ENCODE measurements at places on chromosomes 7 and 10.
A peak's percentile ranks its signal among the peaks of the same experiment; 100 is the strongest.

- DNase-seq = no peak
Measured at GRCh38 chr7:47037607-47038006, 544.3 kb downstream of the TNS3 start.

- no peak for DNase-seq
Measured at GRCh38 chr10:15478429-15478828, 107.3 kb upstream of the FAM171A1 start.

GRCh38 chr7:127652333-127653248 is 597 bp downstream of the SND1 start:
- DNase-seq = no peak

DNA sequence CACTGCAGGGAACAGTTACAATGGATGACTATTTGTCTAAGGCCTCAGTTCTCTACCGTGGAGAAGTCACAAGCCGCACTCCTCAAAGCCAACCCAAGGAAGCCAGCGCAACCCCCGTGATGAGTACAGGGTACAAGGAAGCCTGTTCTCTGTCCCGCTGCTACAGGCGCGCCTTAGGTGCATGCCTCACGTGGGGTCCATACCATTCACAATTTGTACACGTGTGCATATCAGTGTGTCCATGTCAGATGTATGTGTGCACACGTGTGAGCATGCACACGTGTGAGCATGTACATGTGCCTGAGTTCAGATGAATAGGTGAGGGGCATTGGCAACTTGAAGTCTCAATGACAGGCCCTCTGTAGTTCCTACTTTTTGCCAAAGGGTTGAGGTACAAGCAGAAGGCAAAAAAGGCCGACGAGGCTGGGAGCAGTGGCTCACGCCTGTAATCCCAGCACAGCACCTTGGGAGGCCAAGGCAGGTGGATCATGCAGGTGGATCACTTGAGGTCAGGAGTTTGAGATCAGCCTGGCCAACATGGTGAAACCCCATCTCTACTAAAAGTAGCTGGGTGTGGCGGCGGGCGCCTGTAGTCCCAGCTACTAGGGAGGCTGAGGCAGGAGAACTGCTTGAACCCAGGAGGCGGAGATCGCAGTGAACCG is 62.8 kb downstream of the CTBP2 start:
- DNase-seq = no peak

DNA sequence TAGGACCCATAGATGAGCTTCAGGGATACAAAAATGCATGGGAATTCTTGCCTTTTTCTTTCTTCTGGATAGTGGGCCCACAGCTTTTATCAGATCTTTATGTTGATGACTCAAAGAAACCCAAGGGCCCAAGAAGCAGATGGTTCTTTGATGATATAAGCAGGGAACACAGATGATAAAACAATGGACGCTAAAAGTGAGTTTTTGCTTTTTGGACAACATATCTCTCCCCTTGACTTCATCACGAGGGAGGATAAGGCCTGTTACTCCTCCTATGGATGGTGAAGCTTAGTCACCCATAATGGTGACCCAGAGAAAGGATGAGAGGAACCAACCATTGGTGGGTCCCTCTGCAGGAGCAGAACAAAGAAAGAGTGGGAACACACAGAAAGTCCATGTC is 6.5 kb upstream of the OGA start:
- DNase-seq = no peak

DNA sequence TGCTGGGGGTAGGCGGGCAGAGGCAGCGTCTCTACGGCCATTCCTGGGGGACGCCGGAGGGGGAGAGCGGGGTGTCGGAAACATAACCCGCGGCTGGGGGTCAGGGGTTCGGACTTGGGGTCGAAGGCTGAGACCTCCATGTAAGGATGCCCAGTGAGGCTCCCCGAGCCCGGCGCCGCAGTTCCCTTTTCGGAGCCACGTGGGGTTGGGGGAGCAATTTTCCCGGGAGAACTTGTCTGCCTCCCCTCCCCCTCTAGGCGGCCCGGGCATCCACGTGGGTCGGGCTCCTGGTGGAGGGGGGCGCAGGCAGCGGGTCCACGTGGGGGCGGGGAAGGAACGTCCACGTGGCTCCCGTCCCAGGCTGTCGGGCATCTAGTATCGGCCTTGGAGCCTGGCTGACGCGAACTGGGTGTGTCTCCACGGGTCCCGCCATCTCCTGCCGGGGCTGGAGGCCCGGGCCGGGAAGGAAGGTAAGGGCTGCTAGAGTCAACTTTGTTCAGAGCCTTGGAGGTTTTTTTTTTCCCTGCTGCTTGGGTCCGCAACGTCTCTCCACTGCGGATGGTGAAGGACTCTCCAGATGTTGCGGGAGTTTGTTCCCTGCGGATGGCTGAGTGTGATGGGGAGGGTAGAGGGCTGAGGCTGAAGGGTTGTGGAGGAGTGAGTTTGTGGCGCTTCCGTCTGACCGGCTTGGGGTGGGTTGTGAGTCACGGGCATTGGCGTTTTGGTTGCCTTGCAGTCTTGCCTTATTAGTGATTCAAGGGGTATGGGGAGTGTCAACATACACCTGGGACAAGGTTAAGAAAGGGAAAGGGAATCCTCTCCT is 744 bp downstream of the PPRC1 start:
- peak; percentile 78 for DNase-seq

GRCh38 chr7:155482511-155483183 is 24.7 kb downstream of the EN2 start:
- no peak for DNase-seq

DNA sequence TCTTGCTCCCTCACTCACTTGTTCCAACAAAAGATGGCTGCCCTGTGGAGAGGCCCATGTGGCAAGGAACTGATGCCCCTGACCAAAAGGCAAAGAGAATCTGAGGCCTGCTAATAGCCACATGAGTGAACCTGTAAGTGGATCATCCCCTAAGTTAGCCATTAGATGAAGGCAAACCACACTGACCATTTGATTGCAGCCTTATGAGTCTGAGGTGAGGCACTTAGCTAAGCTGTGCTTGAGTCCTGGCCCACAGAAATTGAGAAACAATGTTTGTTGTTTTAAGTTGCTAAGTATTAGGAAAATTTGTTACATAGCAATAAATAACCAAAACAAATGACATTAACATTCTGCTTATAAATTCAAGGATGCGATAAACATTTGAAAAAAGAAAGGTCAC is 100.1 kb upstream of the BET1 start:
- no peak for DNase-seq

DNA sequence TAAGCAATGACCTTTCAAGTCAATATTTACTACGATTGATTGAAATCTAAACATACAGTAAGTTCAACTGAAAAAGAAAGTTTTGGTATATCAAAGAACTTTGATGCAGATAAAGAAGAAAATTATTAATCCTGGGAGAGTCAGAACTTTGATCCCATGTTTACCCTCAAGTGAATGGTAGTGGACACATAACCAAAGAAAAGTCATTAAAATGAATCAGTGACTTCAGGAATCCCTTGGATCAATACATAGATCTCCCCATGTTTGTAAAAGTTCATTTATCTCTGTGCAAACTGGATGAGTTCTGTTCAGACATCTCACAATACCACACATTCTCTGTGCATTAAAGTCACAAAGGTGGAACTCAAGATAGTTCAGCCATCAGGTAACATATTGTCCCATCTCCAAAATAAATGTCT is 75.5 kb upstream of the RELN start:
- DNase-seq = no peak

- no peak for DNase-seq
Measured at GRCh38 chr7:66189695-66190503, 15.2 kb upstream of the TPST1 start.

- no peak for DNase-seq
Measured at GRCh38 chr7:99623091-99623693, 6.4 kb downstream of the ZSCAN25 start.

DNA sequence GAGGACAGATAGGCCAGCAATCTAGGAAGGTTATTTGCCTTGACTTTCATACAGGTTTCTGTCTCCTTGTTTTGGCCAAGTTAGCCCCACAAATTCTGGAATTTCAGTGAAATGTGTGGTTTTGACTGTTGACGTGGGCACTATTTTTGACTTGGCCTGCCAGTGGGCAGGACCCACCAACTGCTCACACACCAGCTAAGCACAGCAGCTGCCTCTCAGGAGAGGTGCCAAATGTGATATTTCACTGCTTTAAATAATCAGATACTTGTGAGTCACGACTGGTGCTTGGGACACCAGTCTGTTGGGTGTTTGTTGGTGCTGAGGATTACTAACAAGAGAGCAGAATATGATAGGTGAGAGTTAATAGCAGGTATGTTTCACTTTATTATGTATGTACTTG is 409.7 kb upstream of the MTPN start:
- DNase-seq = no peak

GRCh38 chr10:95782318-95782717 is 26.4 kb downstream of the ENTPD1 start:
- no peak for DNase-seq

- DNase-seq = no peak
Measured at GRCh38 chr10:104505521-104506042, 135.5 kb upstream of the SORCS3 start.

GRCh38 chr7:75945297-75946168 is 30.6 kb downstream of the POR start:
- DNase-seq = no peak

DNA sequence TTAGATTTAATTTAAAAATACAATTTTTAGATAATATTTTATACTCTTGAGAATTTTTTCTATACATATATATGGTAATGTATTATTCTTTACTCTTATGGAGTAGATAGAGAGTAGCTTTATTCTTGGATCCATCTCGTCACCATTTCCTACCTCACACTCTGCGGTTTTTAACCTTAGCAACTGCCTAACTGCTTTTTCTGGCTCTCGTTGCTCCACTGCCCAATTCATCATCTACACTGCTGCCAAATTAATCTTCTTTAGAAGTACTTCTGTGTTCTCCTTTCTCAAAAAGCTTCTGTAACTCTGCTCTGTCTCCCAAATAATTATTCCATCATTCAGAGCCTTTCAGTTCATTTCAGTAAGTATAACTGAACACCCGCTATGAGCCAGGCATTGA is 35.3 kb downstream of the CAPZA2 start:
- peak; percentile 36 for DNase-seq

GRCh38 chr7:110204527-110204926 is 886.4 kb upstream of the LRRN3 start:
- DNase-seq = no peak

DNA sequence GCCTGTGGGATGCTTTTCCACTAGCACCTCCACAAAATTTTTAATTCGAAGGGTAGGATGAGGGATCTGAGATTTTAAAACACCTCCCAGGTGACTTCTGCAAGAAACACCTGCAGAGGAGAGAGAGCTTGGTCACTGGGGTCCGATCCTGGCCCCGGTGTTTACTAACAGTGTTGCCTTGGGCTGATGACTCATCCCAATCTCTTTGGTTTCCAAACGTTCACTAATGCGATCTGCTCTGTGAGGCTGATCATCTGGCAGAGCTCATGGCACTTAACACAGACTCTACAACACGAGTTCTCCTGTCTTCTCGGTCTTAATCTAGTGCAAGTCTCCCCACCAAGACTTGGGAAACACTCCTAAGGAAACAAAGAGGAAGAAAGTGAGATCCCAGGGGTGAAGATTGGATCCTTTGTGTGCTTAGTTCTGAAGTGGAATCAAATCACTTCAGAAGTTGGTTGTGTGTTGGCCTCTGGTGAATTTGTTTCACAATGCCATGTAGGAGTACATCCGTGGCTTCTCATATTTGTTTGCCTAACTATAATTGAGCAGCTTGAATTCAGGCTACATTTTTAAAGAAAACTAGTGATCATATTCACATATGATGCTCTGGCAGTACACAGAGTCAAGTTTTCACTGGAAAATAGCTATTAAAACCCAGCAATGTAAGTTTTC is 407.9 kb downstream of the NRG3 start:
- no peak for DNase-seq

- no peak for DNase-seq
Measured at GRCh38 chr10:102540023-102540422, 36.3 kb downstream of the SUFU start.

DNA sequence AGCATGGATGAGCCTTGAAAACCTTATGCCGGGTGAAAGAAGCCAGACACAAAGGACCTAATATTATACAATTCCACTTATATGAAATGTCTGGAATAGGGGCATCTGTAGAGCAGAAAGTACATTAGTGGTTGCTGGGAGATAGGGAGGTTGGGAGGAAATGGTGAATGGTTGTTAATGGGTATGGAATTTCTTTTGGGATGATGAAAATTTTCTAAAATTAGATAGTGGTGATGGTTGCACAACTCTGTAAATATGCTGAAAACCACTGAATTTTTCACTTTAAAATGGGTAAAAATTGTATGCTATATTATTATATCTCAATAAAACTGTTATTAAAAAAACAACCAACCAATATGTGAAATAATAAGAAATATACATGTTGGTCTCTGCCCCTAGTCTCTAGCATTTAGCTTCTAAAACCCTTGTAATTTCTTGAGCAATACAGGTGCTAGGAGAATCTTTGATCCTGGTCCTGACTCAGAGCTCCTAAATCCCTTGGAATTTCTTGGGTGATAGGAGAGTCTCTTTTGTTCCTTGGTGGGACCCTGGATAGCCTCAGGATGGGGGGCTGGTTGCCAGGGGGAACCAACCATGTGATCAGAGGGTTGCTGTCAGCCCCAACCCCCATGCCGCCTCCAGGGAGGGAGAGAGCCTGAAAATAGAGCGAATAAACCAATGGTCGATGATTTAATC is 64.0 kb downstream of the TACR2 start:
- no peak for DNase-seq

DNA sequence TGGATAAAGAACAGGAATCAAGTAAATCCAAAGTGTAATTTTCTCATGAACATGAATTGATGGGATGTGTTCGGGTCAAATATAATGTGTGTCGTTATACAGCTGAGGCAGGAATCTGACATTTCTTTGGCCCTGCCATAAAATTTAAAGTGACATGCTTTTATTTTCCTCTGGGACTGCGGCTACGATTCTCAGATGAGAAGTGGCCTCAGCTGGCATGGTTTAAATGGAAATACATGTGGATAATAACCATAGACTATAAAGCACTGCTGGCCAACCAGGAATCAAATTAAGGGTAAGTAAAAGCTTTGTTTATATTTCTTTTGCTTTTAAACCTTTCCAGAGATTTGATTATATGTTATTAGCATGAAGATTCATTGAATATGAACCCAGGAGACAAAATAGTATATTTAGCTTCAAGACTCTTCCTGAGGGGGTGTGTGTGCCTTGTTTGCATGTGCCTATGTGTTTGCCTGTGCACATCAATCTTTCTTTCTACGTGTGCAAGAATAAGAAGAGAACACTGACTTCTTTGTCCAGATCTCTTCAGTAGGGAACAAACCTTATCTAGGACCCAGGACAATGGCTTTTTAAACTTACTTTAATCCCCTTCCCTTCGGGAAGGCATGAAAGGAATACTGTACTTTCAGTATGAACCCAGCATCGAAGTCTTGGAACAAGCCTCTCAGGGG is 629.0 kb upstream of the PFKP start:
- no peak for DNase-seq

GRCh38 chr7:49424109-49424508 is 349.3 kb upstream of the VWC2 start:
- no peak for DNase-seq

Measured in midbrain (tissue), 1 donor.